ENCODE measurements at places on chromosomes 16 and 17.

DNA sequence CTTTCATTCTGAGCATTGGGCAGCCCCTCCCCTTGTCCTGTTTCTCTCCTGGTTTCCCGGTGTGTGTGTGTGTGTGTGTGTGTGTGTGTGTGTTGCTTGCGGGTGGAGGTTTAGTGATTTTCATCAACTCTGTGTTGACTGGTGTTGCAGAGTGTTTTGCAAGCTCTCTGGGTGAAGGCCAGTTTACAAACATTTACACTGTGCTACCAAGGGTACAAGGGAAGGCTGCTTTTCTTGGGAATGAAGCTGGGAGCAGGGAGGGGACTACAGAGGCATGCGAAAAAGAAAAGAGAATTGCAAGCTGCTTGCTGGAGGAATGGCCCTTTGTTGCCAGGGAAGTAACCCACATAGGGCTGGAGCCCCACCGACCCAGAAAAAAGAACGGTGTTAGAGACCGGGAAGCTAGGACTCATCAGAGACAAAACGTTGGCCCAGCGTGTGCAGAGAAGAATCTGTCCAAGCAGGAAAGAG, 29.6 kb downstream of the HS3ST3B1 start:
- DNase-seq, result no peak

GRCh38 chr16:87705771-87706277, 60.0 kb downstream of the KLHDC4 start:
- no peak for DNase-seq

- DNase-seq, result no peak
Measured at GRCh38 chr16:83301971-83302370, 505.8 kb upstream of the HSBP1 start.

- DNase-seq, result peak; percentile 2
Measured at GRCh38 chr17:80248894-80249710, 11.6 kb upstream of the RNF213 start.

DNA sequence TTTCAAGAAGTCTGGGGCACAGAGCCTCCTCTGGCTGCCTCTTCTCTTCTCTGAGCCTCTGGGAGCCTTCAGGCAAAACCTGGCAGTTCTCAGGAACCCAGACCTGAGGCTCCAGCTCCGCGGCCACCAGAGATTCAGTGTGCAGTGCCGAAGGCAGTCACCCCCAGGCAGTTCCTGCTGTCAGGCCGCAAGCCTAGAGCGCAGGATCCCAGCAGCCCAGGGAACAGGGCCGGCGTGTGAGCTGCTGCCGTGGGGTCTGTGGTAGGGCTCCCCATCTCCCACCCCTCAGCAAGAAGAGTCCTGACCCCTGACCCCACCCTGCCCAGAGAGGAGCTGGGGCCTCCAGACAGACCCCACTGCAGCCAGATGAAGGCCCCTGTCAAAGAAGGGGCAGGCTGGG, 78.2 kb downstream of the AMFR start:
- no peak for DNase-seq

GRCh38 chr17:45977976-45978626, 20.9 kb upstream of the STH start:
- no peak for DNase-seq

GRCh38 chr17:68820825-68821481, 134.2 kb downstream of the ABCA8 start:
- DNase-seq, result no peak

GRCh38 chr17:55420067-55420775, 1.4 kb downstream of the MMD start:
- no peak for DNase-seq

DNA sequence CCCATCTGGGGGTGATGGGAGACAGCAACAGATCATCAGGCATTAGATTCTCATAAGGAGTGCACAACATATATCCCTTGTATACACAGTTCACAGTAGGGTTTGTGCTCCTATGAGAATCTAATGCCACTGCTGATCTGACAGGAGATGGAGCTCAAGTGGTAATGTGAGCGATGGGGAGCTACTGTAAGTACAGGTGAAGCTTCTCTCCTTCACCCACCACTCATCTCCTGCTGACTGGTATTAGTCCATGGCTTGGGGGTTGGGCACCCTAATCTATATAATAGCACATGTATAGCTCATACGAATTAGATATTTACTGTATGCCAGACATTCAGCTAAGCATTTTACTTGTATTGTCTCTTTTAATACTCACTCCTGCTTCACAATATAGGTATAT, 101.7 kb downstream of the MAP2K6 start:
- DNase-seq, result no peak

DNA sequence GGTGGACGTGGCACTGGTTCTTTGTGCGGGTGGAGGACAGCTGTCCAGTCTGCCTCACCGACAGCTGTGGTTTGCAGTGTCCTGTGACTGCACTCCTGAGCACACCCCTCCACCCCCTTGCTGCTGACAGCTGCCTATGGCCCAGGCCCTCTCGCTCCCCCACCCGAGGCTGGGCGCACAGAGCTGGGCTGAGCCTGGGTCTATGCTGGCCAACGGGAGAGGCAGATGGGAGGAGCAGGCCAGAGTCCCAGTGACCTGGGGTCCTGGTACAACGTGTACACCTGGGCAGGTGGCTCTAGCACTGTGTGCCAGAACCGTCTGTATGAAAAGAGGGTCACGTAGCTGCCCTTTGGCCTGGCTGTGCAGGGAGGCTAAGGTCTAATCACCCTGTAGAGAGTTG, 30.5 kb downstream of the BAIAP2 start:
- DNase-seq, result no peak

DNA sequence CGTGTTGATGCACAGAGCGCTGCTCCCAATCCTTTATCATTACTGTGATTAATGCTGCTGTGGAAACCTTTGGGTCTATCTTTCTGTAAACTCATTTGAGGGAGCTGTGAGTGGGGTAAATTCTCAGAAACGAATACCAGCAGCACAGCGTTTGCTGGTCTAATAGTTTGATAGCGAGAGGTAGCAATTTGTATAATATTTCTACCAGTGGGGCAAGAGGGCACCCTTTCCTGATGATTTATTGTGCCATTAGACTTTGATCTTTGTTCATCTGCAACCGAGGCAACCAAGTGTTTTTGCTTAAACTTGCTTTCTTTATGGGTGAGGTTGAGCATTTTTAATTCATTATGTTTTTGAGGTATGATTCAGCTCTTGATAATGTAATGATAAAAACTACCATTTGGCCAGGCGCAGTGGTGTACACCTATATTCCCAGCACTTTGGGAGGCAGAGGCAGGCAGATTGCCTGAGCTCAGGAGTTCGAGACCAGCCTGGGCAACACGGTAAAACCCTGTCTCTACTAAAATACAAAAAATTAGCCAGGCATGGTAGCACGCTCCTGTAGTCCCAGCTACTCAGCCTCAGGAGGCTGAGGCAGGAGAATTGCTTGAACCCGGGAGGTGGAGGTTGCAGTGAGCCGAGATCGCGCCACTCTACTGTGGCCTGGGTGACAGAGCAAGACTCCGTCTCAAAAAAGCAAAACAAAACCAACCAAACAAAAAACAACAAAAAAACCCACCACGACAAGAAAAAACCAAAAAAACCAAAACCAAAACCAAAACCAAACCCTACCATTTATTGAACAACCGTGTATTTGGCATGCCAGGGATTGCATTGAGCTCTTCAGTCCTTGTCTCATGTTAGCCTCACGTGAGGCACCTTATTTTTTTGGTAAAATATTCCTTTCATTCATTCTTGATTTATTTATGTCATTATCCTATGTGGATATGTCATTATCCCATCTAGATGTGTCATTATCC, 81.5 kb downstream of the PLCG2 start:
- no peak for DNase-seq

DNA sequence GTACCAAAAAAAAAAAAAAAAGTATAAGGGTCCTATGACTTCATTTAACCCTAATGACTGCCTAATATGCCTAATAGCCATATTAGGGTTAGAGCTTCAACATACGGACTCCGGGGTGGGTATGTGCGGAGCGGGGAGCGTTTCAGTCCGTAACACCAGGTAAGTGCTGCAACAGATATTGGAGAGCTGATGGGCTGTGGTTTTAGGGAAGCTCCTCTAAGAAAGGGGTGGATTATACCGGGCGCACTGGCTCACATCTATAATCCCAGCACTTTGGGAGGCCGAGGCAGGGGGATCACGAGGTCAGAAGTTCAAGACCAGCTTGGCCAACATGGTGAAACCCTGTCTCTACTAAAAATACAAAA, 1.9 kb upstream of the ZC3H7A start:
- DNase-seq, result no peak

- no peak for DNase-seq
Measured at GRCh38 chr16:57169327-57169726, 16.5 kb downstream of the PSME3IP1 start.

DNA sequence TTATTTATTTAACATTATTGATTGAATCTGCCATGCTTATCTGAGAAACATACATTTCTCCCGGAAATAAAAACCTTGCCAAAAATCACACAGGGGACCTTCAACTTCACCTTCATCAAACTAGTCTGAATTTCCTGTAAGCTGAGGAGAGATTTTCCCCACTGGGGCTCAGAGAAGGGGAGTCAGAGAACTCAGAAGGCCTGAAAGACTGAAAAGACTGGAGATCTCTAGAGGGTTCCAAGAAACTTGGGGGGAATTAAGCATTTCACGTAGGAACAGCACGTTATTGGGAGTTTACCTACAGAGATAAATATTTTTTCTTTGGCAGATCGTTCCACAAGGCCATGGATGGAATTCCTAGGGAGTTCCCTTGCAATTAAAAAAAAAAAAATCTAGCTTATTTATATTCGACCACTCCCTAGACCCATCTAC, 528 bp upstream of the NOL11 start:
- DNase-seq, result no peak

DNA sequence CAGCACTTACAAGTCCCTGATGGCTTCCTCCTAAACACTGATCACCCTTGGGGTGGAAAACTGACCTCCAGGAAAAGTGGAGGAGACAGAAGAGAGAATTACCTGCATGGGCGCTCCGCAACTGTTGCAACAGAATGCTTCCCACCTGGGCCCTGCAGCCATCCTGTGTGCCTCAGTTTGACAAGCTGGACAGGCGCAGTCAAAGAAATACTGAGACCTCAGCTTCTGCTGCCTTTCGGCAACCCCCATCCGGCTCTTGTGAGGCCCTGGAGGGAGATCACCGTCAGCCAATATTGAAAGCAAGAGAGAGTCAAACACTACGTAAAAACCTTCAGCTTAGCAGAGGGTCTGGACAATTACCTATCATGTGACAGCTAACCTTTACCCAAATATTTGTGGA, 24.8 kb downstream of the SERPINF1 start:
- no peak for DNase-seq

- DNase-seq, result no peak
Measured at GRCh38 chr17:48153691-48154358, 46.3 kb downstream of the SNX11 start.

DNA sequence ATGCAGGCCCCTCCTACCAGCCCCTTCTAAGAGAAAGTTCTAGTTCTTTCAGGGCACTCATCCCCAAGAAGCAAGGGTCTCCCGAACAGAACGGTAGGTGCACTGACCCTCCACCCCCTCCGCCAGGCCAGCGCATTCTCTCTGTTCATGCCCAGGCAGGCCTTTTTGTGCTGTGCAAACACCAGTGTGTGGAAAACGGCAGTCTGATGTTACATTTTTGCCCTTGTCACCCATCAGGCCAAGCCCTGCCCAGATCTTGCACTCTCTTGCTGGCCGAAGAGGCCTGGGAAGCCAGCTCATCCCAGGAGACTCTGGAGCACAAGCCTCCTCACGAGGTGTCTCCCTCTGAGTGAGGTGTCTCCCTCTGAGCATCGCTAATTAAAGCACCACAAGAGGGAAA, 16.1 kb upstream of the MTSS2 start:
- DNase-seq, result no peak

DNA sequence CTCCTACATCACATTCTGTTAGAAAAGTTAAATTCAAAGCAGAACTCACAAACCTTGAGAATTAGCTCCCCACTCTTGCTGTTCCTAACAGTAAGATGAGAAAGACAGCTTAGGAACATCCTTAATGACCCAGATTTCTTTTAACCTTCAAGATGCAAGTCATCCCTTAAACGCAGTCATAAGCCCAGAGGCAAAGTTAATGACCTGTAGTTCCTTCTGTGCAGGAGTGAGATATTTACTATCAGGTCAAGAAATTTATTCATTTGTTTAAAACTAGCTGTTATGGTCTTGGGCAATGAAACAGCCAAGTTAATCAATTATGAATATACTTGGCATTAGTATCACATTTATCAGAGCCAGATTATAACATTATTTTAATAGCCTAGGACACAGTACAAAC, 37.1 kb downstream of the NXPH3 start:
- DNase-seq, result no peak

DNA sequence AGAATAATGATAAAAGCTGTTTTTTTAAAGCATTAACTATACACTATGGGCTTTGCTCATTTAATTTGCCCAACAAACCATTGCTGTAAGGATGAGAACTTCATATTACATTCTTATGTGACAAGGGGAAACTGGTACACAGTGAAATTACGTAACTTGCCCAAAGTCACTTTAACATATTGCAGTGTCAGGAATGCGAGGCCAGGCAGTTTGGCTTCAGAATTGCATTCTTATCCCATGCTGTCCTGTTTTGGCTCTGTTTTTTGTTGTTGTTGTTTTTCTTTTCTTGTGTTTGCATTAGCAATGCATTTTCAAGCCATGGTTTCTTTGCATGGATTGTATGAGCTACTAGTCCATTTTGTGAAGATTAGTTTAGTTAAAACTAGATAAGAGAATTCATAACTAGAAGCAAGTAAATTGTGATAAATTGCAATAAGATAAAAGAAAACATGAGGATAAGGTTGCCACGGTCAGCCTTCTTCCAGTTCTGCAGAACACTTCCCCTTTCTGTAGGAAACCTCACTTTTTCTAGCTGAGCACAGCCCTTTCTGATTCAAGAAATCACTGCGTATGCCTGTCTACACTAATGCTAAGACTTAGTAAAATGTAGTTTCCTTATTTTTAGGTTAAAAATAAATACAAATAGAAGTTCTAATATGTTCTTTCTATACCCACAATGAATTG, 221.3 kb upstream of the KCNJ16 start:
- no peak for DNase-seq

- no peak for DNase-seq
Measured at GRCh38 chr17:9148905-9149525, 127.7 kb downstream of the NTN1 start.

DNA sequence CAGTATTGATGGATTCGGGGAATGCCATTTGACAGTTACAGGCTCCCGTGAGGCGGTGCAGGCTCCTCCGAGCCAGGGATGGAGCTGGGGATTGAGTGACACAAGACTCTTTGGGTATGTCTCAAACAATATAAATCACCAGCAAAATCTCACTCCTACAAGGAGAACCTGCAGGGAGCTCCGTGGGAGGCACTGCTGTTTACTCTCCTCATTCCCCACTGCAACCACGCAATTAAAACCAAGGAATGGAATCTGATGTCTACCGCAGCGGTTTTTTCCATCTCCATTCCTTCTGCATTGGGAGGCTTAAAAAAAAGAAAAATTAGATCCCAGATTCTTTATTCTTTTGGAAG, 157.9 kb downstream of the WWOX start:
- DNase-seq, result no peak

- DNase-seq, result no peak
Measured at GRCh38 chr16:14407786-14408399, 222.2 kb downstream of the PARN start.
